Peyer's patch (tissue), 4 donors: ENCODE measurements at places on chromosomes 12 and 14.

DNA sequence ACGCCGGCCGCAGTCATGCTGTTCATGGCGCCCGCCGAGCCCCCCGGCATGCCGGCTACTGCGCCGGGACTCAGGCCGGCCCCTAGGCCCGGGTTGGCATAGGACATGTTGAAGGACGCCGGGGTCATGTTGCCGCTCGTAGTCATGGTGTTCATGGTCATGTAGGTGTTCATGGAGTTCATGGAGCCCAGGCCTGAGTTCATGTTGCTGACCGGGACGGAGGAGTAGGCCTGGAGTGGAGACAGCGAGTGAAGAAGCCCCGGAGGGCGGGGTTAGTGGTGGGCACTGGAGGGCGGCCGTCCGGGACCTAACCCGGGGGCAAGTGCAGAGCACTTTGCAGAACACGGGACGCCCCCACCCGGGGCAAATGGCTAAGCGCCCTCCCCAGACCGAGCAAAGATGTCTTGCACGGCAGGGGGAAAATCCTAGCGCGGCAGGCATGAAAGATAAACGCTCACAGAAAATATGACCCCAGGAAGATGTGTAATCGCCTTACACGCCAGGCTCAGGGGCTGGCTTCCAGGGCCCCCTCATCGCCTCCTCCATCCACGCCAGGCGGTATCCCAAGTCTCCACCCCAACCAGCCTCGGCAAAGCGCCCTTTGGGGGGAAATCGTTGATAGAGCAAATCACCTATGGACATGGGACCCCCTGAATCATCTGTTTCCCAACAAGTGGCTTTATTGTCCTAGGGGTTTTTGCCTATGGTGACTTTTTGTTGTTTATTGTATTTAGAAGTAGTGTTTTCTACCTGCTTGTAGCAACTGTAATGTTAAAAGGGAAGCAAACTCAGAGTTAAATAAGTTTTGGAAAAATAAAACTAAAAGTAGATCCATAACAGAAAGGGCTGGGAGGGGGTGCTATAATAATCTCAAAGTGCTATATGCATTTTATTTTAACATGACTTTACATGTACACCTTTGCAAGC, 2.3 kb downstream of the FOXA1 start:
- DNase-seq, result no peak

GRCh38 chr14:51805541-51805940, 54.9 kb upstream of the GNG2 start:
- DNase-seq, result no peak

- DNase-seq, result no peak
Measured at GRCh38 chr12:84631020-84631419, 281.6 kb downstream of the SLC6A15 start.

- no peak for DNase-seq
Measured at GRCh38 chr12:103392722-103393121, 103.0 kb downstream of the C12orf42 start.

GRCh38 chr12:124452576-124453331, 114.7 kb downstream of the NCOR2 start:
- no peak for DNase-seq

DNA sequence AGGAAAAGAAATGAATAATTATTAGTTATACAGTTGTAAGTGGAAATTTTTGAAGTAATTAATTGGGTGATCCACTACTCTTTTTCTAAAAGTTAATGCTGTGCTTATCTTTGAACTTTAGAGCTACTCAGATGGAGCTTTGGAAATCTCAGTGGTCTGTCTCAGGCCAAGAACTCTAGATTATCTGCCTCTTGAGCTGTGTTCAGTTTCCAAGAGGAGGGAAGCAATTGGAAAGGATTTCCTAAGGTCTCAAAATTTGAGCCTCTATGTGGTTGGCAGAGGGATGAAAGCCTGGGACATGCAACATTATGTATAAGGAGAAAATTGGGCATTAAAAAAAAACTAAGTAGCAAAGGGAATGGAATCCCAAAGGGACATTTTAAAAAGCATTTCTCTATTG, 334.0 kb upstream of the PRICKLE1 start:
- no peak for DNase-seq

GRCh38 chr12:42299392-42300308, 26.2 kb downstream of the ZCRB1 start:
- DNase-seq, result no peak

DNA sequence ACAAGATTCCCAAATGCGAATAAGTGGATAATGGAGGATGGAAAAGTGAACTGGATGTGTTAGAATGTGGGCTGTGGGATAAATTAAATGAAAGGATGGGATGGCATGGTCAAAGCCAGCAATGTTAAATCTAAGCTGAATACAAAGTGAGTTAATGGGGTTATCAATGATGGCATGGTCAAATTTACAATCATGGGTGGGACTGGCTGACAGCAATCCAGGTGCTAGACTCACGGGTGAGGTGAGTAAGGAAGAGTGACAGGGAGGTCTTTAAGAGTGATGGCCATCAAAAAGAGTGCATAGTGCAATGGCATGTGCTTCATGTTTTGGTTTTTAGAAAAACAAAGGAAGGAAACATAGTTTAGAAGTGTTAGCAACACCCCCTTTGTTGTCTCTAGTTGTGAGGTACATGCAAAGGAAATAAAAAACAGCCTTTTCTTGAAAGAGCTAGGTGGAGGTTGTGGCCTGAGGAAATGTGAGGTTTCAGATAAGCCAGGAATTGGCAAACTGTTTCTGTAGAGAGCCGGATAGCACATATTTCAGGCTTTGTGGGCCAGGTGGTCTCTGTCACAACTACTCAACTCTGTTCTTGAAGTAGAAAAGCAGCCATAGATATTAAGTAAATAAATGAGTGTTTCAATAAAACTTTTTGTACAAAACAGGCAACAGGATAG, 328.7 kb downstream of the RPL10L start:
- no peak for DNase-seq

DNA sequence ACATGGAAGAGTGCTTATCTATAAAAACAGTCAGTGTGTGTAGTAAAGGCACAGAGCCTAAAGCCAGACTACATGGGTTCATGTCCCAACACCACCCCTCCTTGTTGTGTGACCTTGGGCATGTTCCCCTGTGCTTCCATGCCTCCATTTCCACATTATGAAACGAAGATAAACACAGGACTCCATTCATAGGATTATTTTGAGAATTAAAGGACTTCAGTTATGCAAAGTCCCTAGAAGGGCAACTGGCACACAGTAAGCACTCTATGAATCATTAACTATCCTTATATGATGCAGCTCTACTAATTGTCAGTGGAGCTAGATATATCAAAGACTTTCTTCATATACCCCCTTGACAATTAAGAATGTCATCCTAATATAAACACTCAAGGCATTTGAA, 17.8 kb downstream of the IFNG-AS1 start:
- DNase-seq, result no peak

- peak; percentile 89 for DNase-seq
Measured at GRCh38 chr12:3752741-3753486, at the start of gene CRACR2A. TSS of gene CRACR2A (minus strand) at chr12:3753109. CDS start at chr12:3696999, 56,110 bp downstream.

DNA sequence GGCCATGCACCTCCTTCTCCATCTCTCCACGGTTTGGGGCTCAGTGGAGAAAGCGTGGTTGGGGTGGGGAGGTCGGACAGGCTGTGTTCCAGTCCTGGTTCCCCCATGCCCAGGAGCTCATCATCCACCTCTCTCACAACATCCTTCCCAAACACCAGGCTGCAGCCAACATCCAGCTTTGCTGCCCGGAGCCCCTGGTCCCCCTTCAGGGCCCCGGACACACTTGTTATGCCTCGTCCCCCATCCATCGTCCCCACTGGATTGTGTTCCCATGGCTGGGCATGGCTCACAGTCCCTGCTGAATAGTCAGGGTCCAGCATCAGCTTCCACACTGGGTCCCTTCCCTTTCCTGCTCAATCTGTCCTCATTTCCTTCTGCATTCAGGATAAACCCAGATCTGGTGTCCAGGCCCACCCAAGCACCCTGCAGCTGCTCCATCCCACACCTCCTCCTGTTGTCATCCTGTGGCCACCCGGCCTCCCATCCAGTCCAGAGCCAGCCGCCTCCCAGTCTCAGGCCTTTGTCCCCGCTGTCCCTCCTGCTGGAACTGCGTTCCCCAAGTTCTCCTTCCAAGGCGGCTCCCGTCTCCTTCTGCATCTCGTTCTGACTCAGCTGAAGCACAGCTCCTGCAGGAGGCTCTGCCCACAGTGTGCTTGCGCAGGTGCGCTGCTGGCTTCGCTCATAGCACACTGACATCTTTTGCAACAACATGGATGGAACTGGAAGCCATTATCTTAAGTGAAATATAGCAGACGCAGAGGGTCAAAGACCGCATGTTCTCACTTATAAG, 211.4 kb upstream of the RTL1 start:
- DNase-seq, result no peak

DNA sequence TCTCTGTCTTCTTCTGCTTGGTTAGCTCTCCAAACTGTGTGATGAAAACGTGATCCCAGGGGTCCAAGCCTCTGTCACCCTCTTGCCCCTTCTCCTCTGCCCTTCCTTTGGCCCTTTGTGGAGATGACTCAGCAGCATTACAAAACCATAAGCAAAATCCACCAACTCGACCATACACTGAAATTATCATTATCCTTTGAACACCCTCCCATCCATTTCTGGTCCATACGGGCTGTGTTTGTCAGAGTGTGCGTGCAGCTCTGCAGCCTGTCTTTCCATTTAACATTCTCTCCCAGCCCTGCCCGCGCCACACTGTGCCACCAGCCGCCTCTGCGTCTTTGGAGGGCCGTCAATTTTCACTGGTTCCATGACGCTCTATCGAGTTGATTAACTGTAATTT, 69.2 kb downstream of the SLC25A47 start:
- no peak for DNase-seq

GRCh38 chr14:99231850-99232713, 39.9 kb downstream of the BCL11B start:
- no peak for DNase-seq

DNA sequence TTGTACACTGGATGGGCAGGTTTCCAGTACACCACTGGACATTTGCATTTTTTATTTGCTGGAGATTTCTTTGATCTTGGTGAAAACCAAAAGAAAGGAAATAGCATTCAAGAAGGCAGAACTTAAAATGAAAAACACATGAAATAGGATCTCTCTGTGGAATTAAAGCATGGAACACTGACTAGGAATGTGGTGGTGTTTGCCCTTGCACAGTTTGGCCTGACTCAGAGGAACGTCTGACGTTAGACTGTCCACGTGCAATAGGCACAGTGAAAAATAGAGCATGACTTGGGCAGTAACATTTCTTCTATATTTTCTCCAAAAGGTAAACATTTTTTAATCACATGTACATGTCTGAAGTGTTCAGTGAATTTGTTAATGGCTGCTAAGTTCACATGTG, 474.1 kb upstream of the PRICKLE1 start:
- DNase-seq, result no peak

GRCh38 chr12:113299619-113300237, 35.2 kb downstream of the SLC8B1 start:
- peak; percentile 55 for DNase-seq
